Fibroblast of upper back skin (primary cell): ENCODE measurements at places on chromosomes 7 and 10.
A peak's percentile ranks its signal among the peaks of the same experiment; 100 is the strongest.

- peak; percentile 50 for DNase-seq
These were observed 519.1 kb upstream of the AUTS2 start for GRCh38 chr7:69078997-69079769.

- no peak for DNase-seq
These were observed 88.3 kb upstream of the PDGFA start for GRCh38 chr7:607938-608337.

DNA sequence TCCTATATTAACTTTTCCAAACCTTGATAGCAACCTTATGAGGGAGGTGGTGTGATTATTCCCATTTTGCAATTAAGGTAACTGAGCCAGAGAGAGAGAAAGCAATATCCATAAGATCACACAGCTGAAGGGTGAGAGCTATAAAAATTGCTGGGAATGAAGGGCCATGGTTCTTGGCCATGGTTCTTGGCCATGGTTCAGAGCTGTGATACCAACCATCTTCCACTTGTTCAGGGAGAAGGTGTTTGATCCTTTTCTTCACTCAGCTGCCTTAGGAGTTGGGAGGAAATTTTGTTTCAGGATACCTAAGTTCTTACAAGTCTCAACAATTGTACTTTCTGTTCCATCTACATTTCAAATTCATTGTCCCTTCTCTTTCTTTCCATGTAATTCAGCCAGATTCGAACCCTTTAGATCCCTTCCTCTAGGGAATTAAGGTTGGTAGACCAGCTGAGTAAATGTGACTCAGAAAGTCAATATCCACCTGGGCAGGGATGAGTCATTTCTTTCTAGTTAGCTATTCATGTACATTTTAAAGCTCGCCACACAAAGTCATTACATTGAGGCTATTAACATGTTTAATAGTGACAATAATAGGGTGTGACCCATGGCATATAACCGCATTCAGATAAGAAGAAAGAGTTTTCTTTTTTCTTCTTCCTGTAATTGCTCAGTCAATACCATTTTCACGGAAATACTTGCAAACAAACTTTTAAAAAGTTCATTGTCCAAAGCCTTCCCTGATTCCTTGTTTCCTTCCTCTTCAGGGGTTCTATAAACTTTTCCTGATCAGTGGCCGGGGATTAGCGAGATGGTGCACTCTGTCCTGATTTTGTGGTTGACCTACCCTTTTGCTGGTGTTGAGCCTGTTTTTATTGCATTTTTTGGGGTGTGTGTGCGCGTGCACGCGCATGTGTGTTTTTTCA is 143.4 kb downstream of the TCF7L2 start:
- DNase-seq = peak; percentile 62

DNA sequence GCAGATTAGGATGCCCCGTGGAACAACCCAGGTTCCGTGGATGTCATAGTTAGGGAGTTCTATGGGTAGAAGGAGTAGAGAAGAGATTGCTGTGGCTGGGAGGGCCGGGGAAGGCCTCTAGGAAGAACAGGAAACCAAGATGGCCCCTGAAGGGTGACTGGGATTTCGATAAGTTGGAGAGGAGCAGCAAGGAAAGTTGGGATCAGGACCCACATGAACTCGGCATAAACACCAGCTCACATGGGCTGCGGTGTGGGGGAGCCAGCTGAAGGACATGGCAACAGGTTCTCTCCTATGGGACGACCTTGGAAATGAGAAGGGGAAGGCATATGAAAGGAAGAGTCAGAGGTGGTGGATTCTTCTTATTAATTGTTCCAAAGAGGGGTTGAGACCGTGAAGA is 333.7 kb upstream of the SHH start:
- no peak for DNase-seq

- no peak for DNase-seq
These were observed 16.1 kb upstream of the NDST2 start for GRCh38 chr10:73827346-73828089.

- DNase-seq = no peak
These were observed 18.8 kb downstream of the DNAJC9 start for GRCh38 chr10:73228247-73228646.

DNA sequence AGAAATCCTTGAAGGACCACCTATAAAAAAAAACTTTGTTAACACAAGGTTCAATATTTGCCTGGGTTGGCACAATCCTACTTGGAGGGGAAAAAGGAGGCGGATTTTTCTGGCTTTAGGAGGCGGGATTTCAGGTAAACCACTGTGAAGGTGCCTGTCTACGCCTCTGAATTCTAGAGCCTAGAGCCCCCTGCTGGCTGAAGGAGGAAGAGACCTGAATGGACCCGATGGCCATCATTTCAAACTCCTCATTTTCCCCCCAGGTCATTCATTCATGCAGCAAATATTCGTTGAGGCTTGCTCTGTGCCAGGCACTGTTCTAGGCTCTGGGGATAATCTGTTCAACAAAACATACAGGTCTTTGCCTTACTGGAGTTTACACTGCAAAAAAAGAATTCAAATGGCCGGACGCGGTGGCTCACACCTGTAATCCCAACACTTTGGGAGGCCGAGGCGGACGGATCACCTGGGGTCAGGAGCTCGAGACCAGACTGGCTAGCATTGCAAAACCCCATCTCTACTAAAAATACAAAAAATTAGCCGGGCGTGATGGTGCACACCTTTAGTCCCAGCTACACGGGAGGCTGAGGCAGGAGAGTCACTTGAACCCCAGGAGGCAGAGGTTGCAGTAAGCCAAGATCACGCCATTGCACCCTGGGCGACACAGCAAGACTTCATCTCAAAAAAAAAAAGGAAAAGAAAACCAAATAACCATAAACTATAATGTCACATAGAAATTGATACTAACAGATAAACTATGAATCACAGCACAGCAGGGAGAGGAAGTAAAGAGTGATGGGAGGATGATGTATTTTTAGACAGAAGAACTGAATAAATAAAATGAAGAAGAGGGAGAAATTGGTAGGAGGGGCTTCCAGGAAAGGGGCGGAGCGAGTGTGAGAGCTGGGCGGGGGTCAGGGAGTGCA is 90.1 kb upstream of the NFE2L3 start:
- DNase-seq = peak; percentile 36

- no peak for DNase-seq
These were observed 259.8 kb upstream of the SEMA3A start for GRCh38 chr7:84454174-84454959.

DNA sequence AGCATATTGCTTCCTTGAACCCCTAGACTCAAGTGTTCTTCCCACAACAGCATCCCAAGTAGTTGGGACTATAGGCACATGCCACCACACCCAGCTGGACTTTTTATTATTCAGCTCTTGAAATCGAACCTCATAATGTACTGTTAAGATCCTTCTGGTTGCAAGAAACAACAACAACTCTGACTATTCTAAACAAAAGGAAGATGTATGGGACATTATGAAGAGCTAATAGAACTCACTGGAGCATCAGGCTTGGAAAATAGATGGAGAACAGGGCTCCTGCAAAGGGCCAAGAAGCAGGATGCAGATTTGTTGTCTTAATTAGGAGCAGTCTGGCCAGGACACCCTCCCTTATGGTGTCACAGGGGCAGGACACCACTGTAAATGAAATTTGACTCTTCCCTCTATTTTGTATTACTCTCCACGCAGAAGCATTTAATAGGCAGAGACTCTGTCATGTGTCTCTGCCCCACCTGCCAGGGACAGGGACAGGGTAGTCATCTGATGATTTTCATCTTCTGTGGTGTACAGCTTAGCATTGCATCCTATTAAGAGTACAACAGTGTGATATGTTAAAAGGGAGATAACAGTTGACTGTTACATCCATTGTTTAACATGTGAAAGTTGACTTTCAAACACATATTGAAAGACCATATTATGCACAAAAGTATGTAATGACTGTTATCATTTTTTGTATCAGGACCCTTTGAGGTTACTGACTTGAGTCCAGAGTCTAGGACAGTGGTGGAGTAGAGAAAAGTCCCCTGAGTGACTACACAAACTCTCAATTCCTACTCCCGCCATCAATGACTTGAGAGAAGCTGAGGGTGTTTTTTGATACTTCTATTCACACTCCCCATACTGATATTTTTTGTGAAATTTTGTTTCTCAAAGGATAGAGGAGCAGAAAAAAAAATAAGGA is 157.3 kb downstream of the LRRC4 start:
- no peak for DNase-seq

DNA sequence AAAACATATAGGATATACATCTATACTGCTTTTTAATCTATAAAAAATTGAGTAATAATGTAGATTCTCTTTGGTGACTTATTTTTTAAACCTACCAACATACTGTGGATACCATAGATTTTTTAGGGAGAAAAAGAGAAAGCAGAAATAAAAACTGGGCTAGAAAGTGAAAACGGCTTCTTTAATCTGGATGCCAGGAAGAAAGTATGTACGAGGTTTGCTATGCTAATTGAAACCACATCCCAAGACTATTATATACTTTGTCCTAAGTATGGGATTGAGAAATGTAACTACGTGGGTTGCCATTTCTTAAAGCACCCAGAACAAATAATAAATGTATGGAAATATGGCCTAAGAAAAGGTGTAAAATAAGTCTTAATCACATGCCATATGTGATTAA is 129.0 kb upstream of the NFE2L3 start:
- DNase-seq = peak; percentile 18

DNA sequence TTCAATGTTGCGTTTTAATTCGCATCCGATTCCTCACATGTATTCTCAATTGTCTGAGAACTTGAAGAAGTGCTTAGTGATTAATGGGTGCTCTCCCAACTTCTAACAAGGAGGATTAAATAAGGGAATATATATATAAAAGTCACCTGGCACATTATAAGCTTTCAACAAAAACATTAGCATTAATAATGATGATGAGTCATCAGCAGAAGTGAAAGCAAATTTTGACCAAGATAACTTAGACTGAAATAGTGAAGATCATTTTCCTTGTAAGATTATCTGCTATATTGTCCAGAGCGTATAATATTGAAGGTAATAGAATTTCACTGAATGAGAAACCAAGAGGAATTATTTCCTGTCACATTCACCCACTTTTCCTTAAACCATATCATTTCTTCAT is 8.5 kb downstream of the ASAH2 start:
- DNase-seq = no peak

DNA sequence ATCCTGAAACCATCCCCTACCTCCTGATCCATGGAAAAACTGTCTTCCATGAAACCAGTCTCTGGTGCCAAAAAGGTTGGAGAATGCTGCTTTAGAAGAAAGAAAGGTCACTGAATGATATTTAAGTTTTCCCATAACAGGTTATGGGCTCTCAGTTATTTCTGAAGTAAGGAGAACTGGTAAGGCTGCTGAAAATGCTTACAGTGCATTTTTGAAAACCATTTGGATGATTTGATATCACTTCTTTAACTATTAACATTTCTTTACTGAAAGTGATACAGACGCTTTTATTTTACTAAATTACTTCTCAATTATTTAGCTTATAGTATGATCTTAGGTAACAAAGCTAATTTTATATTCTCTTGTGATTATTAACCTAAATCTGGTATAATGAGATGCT is 1094.4 kb upstream of the C7orf33 start:
- no peak for DNase-seq

DNA sequence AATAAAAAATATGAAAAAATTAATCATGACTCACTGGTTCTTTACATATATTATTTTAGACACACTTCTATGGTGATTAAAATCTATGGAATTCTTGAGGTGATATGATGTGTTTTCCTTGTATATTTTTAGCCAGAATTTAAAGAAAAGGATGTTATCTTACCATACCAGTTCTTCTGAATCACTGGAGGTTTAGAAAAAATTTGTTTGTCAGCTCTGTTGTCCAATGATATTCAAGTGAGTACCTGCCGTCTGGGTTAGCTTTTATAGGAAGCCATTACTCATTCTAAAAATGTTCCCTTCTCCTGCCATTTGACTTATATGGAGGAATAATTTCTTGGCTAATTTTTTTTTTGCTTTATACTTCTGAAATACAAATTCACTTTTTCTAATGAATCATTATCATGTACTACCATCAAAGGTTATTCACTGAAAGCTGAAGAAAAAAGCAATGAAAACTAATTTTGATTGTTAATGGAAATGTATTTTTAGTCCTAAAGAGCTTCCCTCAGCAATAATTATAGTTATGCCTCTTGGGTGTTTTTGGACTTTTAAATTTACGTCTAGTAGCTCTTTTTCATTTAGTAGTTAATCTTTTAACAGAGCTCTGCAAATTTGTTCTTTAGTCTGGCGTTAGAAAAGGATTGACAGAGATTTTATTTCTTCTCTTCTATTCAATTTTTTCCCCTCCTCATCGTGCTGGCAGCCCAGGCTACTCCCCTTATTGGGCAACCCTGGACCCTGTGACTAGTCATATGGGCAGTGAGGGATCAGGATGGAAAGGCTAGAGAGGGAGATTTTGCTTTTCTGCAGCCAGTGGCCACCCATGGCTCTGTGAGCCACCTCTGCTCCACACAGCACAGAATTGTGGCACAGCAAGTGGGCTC is 434.2 kb downstream of the LRMDA start:
- DNase-seq = peak; percentile 27

DNA sequence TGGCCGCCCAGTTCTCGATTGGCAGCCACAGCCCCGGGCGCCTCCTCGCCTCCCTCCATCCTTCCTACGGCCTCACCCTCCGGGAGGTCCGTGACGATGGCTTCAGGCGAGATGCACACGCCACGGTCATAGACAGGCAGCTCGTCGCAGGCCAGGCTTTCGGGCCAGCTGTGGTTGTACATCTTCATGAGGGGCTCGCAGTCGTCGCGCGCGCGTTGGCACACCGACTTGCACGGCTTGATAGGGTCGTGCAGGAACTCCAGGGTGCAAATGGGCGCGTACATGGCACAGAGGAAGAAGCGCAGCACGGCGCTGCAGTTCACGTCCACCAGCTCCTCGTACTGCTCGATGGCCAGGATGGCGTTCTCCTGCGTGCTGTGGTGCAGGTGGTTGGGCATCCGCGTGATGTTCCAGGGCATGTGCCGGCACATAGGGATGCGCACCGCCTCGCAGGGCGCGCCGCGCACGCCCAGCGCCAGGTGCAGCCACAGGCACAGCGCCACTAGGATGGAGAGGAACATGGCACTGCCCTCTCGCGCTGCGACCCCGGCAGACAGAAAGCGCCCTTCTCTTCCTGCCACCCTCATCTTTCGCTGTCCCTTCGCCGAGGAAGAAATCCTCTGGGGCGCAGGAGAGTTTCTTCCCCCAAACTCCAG is 472 bp downstream of the SFRP4 start:
- DNase-seq = no peak

GRCh38 chr10:12539350-12540164 is 190.2 kb downstream of the CAMK1D start:
- no peak for DNase-seq

DNA sequence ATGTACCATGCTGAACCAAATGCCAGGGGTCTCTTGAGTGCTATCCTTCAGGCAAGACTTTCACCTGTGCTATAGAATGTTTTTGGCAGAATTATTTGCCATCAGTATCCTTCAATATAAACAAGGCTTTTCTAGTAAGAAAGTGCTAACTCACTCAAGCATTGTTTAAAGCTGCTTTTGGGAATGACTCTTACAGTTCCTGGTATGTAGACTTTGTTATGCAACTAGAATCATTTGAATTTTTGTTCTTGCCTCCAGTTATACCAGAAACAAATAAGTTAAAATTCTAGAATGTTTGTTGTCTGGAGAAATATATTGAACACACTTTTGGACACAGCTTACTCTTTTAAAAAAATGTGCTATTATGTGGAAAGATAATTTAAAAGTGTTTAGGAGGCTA is 39.5 kb upstream of the RTKN2 start:
- DNase-seq = no peak
